ENCODE measurements at places on chromosomes 16 and 17. TPM values are rescaled to one million over a fixed set of nuclear protein-coding genes. Genes with fewer than 3 reads are reported as not detected.

The TNRC6A gene
- total RNA-seq, result 28.8 TPM

The HASPIN gene
- total RNA-seq, result 12.6 TPM

The MRPL28 gene
- total RNA-seq, result 126 TPM

The RIPOR1 gene
- total RNA-seq, result 44.4 TPM

The TNFSF12 gene
- total RNA-seq, result 9.9 TPM

The MT4 gene
- not detected for total RNA-seq

The CD19 gene
- not detected for total RNA-seq

The SLC26A11 gene
- 13.4 TPM for total RNA-seq

The BTBD17 gene
- total RNA-seq, result not detected

The MTSS2 gene
- 101 TPM for total RNA-seq

The DNAAF8 gene
- 1.2 TPM for total RNA-seq

The SPATA22 gene
- total RNA-seq, result not detected

The XYLT1 gene
- 0.59 TPM for total RNA-seq

The RNF135 gene
- total RNA-seq, result 22.8 TPM

The KRT17 gene
- total RNA-seq, result 1.9 TPM

The REXO5 gene
- total RNA-seq, result 4.5 TPM

The KCNJ12 gene
- total RNA-seq, result 1.5 TPM

The PRAC2 gene
- not detected for total RNA-seq

Data from A549 treated with Hydrocortisone at 1 μM for 4 hours (cell line).